Effector memory CD8-positive, alpha-beta T cell (primary cell): ENCODE measurements at places on chromosomes 16 and 17.

- DNase-seq: no peak
Measured at GRCh38 chr16:47064775-47065174, 79.0 kb downstream of the NETO2 start.

DNA sequence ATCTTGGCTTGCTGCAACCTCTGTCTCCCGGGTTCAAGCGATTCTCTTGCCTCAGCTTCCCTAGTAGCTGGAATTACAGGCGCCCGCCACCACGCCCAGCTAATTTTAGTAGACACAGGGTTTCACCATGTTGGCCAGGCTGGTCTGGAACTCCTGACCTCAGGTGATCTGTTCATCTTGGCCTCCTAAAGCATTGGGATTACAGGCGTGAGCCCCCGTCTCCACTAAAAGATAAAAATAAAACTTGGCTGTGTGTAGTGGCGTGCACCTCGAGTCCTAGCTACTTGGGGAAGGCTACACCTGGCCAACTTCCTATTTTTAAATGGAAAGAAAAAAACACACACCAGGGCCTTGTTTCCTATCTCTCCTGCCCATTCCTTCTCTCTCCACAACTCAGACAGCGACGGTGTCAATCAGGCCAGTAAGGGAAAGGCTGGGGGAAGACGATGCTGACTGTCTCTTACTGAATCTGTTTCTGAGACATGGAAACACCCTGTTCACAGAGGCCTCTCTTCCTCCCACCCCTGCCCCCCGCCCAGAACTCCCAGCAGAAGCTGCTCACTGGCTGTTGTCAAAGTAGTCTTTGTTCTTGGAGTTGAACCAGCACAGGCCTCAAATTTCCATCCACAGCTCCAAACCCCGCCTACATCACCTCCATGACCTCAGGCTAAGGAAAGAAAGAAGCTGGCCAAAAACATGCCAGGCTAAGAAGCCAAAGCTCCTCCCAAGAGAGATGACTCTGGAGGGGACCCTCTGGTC, 96.6 kb downstream of the NXN start:
- DNase-seq: no peak

GRCh38 chr17:40610359-40610758, 37.3 kb downstream of the SMARCE1 start:
- DNase-seq: no peak

DNA sequence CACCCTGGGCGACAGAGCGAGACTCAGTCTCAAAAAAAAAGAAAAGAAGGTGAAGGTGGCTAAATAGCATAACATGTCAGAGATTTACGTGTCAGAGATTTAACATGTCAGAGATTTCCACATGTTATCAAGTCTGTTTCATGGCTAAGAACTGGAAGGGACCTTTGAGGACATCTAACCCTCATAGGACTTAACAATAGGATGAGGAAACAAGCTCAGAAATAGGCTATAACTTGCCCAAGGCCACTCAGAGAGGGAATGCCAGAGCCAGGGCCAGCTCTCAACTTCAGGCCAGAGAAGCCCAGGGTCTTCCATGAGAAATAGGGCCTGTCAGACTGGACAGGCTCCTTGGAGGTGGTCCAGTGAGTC, 26.8 kb upstream of the ZNF629 start:
- no peak for DNase-seq

- DNase-seq: no peak
Measured at GRCh38 chr16:25707982-25708583, 16.3 kb downstream of the HS3ST4 start.

GRCh38 chr16:31274831-31275816, 15.3 kb downstream of the ITGAM start:
- no peak for DNase-seq

DNA sequence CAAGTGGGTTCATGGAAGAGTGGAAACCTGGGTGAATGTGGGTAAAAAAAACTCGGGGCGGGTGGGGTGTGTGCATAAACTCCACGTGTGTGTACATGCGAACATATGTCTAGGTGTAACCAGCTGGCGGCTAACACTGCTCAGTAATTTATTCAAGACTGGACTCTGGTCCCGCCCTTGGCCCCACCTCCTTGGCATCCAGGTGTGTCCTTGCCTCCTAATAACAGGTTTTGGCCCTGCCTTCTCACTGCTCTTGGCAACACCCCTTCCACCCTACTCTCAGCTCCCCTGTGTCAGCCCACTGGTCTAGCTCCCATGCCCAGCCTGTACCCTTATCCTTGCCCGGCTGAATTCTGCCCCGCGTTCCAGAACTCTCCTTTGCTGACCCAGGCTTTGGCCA, 8.3 kb downstream of the FLII start:
- no peak for DNase-seq

DNA sequence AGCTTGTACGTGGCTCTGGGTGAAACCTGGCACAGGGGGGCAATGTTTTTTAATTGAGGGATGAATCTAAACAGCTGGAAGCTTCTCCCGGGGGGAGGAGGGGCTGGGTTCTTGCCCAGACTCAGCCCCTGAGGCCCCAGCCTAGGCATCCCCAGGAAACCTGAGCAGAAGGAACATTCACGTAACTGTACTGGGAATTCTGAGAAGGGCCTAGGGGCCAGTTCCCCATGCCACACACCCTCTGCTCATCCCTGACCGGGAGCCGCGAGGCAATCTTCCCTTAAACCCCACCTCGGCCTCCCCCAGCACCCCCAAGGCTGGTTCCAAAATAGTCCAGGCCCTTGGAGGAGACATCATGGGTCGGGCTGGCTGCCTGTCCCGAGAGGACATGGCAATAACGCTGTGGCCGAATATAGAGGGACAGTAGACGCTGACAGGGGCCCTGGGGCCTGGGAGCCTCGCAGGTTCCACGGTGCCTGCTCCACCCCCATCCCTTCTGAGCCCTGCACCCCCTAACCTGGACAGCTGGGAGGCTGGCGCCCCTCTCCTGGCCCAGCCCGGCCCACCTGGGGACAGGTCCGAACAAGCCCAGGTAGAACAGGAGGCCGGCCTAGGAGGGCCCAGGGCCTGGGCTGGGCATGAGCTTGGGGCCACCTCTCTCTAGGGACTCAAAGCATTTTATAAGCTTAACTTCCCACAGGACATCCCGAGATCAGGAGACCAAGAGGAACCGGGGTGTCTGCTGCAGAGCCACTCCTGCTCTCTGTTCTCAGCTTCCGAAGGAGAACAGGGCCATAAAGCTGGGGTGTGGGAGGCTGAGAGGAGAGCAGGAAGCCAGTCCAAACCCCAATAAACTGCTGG, 83.2 kb upstream of the TOB1 start:
- no peak for DNase-seq

- no peak for DNase-seq
Measured at GRCh38 chr16:79150632-79151310, 449.8 kb downstream of the MAF start.

- DNase-seq: peak; percentile 47
Measured at GRCh38 chr17:42531455-42532354, 4.3 kb upstream of the NAGLU start.

GRCh38 chr17:40095944-40096791, 4.2 kb downstream of the NR1D1 start:
- peak; percentile 86 for DNase-seq

DNA sequence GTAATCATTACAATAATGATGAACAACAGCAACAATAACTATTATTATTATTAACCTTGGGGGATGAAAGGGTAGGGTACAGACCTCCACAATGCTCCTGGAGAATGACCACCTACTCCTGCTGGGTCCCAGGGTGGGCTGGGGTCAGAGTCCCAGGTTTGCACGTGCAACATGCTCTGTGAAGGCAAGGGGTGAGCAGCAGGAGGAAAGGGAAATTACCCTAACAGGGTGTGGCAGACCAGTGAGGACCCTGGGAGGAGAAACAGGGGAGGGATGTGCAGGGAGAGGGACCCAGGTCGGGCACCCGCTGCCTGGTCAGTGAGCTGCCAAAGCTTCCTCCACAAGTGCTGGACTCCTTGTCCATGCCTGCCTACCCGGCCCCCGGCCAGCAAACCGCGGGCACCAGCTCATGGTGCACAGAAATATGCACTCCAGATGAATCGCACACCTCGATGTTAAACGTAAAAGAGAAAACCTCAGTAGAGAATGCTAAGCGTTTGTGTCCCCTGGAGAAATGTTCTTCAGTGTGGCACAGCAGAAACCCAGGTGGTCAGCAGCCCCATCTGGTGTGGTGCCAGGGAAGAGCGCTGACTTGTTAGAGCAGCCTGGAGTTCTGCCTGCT, 767.1 kb downstream of the KCNJ18 start:
- no peak for DNase-seq

DNA sequence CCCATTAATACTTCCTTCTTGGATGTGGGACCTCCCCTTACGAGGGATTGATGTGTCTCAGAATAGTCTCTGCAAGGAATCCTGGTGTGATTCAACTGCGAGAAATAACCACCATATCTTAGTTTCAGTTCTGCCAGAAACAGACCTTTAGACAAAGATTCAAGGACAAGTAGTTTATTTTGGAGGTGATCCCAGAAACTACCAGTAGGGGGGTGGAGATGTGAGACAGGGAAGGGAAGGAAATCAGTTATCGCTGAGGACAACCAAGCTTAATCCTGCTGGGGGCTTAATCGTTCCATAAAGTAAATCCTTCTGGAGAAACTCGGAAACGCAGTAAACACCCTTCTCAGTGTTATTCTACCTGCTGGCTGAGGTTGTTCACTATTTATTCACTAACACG, 5.0 kb upstream of the SDR42E1 start:
- DNase-seq: no peak

- no peak for DNase-seq
Measured at GRCh38 chr16:73670836-73671820, 623.2 kb upstream of the ZFHX3 start.

- no peak for DNase-seq
Measured at GRCh38 chr16:15576960-15577958, 65.7 kb downstream of the MARF1 start.

- peak; percentile 80 for DNase-seq
Measured at GRCh38 chr16:30628628-30629540, 18.7 kb upstream of the ZNF689 start.

DNA sequence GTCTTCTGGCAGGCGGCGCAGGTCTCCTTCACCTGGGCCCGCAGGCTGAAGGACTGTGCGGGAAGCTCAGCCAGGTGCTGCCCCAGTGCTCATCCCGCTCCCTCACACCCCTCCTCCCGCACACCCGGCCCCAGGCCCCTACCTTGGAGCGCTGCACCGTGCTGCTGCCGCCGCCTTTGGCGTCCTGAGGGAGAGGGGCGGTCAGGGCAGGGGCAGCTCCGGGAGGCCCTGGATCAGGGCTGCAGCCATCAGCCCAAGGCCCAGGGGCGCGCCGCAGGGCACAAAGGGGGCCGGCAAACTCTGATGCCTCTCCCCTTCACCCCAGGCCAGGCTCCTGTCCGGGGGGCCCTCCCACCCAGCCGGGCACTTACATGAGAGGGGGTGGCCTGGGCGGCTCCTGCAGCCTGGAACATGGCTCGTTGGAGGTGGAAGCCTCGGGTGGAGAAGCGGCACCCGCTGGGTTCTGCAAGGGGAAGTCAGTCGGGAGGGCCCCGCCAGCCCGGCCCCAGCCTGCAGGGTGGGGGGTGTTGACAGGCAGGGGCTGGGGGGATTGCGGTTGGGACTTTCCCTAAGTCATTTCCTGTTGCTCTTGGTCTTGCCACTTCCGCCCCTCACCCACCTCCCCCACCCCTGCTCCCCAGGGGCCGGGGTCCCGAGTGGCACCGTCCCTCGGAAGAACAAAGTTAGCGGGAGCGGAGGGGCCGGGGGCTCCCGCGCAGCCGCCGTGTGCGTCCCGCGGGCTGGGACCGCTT, 863 bp downstream of the LIMD2 start:
- peak; percentile 90 for DNase-seq

- DNase-seq: no peak
Measured at GRCh38 chr16:89194340-89195311, 5.7 kb downstream of the SLC22A31 start.

- no peak for DNase-seq
Measured at GRCh38 chr16:73268366-73268993, 220.6 kb upstream of the ZFHX3 start.

DNA sequence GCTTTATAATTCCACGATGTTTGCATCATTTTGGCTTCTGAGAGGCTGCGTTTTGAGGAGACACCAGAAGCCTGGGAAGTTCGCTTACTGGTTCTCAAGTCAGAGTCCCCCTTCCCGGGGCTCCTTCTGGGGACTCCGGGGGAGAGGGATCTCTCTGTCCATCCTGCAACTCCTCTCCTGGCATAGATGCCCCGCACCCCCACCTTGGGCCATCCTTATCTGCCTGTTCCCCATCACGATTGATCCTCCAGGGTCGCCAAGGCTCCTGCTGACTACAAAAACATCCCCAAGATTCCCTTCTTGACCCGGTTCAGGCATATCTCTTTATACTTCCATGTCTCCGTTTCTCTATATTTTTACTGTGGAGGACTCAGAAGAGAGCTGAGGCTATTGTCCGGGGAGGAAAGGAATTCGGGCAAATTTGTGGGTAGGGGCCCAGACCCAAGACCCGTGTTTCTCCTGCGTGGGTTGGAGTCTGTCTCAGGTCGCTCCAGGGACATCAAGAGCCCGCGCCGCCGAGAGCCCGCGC, 18.4 kb upstream of the HOXB13 start:
- DNase-seq: no peak

- no peak for DNase-seq
Measured at GRCh38 chr17:44376124-44376523, 12.5 kb upstream of the FAM171A2 start.

GRCh38 chr17:57889892-57890856, 40.3 kb upstream of the MRPS23 start:
- no peak for DNase-seq

- DNase-seq: no peak
Measured at GRCh38 chr17:404703-405102, 52.1 kb upstream of the RPH3AL start.

GRCh38 chr17:69141431-69142174, at the start of gene ABCA6:
Gene ABCA6 (minus strand): TSS chr17:69141895. CDS start chr17:69140703, 1,192 bp downstream.
- DNase-seq: no peak

GRCh38 chr17:72953621-72954020, 138.9 kb downstream of the SLC39A11 start:
- no peak for DNase-seq

- no peak for DNase-seq
Measured at GRCh38 chr17:78315355-78316114, 44.3 kb downstream of the SOCS3 start.

- DNase-seq: no peak
Measured at GRCh38 chr17:4184811-4185210, 41.8 kb downstream of the CYB5D2 start.

GRCh38 chr16:21982108-21982507, 18.8 kb downstream of the PDZD9 start:
- DNase-seq: no peak

GRCh38 chr17:74332763-74333283, 6.8 kb downstream of the KIF19 start:
- DNase-seq: no peak

- no peak for DNase-seq
Measured at GRCh38 chr17:66814570-66814969, 20.3 kb upstream of the CACNG5 start.

- no peak for DNase-seq
Measured at GRCh38 chr16:74064120-74064735, 232.4 kb upstream of the PSMD7 start.
